ENCODE measurements at places on chromosomes 4 and X.

GRCh38 chrX:45623266-45623665 is 422.6 kb upstream of the DIPK2B start:
- peak; percentile 49 for DNase-seq

DNA sequence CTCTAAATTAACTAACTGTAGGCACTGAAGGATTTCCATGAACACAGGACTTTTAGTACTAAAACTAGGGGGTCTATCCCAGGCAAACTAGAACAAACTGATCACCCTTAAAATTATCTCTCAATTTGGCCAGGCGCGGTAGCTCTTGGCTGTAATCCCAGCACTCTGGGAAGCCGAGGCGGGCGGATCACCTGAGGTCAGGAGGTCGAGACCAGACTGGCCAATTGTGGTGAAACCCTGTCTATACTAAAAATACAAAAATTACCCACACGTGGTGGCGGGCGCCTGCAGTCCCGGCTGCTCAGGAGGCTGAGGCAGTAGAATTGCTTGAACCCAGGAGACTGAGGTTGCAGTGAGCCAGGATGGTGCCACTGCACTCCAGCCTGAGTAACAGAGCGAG is 436.6 kb downstream of the RPA4 start:
- no peak for DNase-seq

DNA sequence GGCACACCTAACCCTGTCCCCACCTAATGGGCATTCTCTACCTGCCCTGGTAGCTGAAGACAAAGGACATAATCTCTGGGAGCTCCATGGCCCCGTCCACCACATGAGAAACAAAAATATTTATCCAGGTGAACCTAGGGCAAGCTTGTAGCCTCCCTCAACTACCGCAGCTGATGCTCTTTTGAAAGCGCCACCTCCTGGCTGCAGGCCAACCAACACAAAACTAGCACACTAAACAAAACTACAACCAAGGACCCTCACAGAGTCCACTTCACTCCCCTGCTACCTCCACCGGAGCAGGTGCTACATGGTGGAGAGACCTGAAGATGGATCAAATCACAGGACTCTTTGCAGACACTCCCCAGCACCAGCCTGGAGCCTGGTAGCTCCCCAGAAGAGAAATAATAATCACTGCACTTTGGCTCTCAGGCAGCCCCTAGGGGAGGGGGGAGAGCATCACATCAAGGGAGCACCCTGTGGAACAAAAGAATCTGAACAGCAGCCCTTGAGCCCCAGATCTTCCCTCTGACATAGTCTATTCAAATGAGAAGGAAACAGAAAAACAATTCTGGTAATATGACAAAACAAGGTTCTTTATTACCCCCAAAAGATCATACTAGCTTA is 111.3 kb upstream of the ATP8A1 start:
- no peak for DNase-seq

GRCh38 chr4:26322346-26322745 is 1.5 kb downstream of the RBPJ start:
- no peak for DNase-seq

DNA sequence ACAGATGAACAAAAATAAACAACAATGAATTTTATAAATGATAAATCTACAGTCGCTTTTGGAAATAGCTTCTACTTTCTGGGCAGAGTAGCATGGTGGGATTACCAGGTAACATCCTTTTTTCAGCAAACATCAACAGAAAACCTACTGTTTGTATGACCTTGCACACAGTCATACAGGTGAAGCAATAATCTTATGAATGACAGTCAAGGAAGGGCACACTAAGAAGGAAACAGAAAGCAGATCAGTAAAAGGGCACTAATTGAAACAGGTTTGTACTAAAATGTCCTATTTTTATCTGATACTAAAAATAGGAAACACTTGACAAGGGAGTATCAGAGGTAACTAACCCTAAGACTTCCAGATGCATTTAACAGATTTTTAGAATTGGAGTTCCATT is 108.9 kb downstream of the DLG3 start:
- no peak for DNase-seq

DNA sequence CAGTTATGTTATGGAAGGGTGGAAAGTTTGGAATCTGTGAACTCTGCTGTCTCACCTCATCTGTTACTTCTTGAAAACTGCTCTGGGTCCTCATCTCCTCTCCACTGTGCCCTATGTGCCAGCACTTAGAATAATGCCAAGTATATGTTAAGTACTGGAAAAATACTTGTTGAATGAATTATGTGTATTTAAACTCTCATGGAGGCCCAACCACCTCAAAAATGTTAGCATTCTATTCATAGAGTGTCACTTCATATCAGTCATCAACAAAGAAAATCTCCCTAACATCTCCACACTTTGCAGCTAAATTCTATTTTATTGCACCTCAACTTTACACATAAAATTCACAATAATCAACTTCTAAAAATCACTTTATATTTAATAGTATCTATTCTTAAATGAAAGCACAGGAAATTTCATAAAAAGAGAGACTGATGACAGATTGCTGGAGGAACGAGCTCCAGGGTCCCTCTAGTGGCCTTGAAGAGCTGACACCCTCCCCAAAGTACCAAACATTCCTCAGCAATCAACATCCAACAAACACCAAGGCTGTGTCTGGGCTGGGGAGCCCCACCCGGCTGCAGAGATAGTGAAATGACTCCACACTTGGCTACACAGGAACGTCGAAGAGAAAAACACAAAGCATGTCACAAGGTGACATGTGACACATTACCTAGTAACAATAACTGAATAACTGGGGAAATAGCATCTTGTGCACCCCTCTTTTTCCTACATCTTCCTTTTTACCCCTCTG is 45.8 kb downstream of the SLC39A8 start:
- peak; percentile 4 for DNase-seq

DNA sequence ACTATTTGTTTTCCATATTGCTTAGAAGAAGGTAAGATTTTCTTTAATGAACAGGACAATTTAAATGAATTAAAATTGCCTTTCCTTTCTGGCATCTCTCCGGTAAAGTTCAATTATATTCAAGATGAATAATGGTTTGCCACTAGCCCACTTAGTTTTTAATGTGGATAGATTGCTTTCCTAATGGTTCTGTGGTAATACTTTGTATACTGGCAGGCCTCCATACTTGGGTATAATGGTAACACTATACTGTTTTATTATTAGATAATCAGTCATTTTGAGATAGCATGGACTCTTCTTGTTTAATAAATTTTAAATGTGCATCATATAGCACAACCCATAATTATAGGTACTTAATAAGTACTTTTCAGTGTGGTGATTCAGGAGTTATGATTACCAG is 89.5 kb downstream of the ELOVL6 start:
- DNase-seq, result no peak

- DNase-seq, result no peak
Observed at GRCh38 chr4:81850701-81851100, 379.0 kb upstream of the RASGEF1B start.

GRCh38 chr4:67874986-67875385 is 8.8 kb downstream of the TMPRSS11D start:
- no peak for DNase-seq

GRCh38 chrX:101028562-101028961 is 23.3 kb downstream of the TRMT2B start:
- no peak for DNase-seq

DNA sequence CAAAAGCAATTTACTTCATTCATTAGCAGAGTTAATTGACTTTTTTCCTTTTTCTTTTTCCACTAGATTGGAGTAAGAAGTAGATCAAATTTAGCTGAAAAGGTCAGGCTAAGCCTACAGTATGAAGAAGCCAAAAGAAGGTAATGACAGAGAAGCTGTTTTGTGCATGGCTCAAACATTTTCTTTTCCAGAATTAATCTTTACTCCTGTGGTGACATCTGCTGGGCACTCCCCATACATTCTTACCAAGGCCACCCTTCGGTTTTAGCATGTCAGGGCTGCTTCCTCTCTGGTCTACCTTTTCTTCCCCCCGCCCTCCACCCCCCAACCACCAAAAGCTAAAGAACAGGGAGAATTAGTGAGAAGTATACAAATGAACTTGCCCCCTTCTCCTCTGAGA is 70.2 kb downstream of the CLDN22 start:
- DNase-seq, result peak; percentile 5

GRCh38 chr4:93342738-93343137 is 485.8 kb upstream of the ATOH1 start:
- DNase-seq, result no peak

DNA sequence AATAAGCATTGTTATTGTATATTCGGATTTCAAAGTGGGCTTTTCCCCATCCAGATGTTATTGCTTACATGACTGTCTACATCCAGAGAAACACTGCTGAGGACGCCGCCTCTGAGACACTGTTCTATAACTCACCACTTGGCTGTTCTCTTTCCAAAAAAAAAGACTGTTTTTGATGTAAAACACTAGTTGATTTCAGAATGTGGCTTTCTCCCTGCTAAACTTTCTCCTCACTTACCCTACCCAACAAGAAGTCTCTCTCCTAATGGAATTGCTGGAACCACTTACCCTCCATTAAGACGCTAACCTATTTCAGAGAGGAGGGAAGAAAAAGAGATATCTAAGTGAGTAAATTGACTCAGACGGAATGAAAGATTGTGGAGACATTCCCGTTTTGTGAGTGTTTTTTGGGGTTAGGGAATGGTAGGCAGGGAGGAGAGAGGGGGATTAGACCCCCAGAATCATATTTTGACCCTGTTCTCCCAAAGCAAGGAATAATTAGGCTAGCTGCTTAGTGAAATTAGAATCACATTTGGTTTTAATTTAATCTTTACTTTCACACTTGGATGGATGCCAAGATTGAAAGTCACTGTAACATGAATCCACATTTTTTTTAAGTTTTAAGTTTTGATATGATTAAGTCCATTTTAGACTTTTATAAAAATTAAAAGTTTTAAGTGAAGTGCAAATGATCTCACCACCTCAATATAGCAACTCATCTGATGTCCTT is 174.9 kb downstream of the CHIC2 start:
- no peak for DNase-seq

GRCh38 chr4:153314915-153315314 is 29.6 kb upstream of the MND1 start:
- no peak for DNase-seq

DNA sequence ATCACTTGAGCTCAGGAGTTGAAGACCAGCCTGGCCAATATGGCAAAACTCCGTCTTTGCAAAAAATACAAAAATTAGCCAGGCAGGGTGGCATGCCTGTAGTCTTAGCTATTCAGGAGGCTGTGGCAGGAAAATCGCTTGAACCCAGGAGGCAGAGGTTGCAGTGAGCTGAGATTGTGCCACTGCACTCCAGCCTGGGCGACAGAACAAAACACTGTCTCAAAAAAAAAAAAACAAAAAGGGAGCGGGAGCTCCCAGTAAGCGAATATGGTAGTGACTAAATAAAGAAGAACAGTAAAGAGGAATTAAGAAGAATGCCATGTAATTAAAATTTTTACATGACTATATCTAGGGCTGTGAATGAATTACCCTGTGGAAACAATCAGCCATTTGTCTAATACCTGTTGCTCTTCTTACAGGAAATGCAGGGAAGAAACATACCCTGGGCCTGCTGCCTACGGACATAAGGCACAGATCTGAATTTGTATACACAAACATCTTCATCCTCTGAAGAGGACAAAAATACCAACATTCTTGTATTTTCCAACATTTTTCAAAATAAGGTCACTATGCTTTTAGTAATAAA is 11.4 kb downstream of the WDFY3 start:
- no peak for DNase-seq

GRCh38 chrX:70176938-70177533 is at the start of gene DGAT2L6:
Gene DGAT2L6, plus strand, starts transcription at chrX:70177483. Its CDS starts 100 bp downstream, at chrX:70177583.
- peak; percentile 33 for DNase-seq

GRCh38 chr4:158644356-158644755 is 27.3 kb downstream of the C4orf46 start:
- no peak for DNase-seq

GRCh38 chr4:17665346-17665745 is 50.9 kb downstream of the MED28 start:
- no peak for DNase-seq

- no peak for DNase-seq
Observed at GRCh38 chr4:148053298-148054003, 321.6 kb downstream of the ARHGAP10 start.

DNA sequence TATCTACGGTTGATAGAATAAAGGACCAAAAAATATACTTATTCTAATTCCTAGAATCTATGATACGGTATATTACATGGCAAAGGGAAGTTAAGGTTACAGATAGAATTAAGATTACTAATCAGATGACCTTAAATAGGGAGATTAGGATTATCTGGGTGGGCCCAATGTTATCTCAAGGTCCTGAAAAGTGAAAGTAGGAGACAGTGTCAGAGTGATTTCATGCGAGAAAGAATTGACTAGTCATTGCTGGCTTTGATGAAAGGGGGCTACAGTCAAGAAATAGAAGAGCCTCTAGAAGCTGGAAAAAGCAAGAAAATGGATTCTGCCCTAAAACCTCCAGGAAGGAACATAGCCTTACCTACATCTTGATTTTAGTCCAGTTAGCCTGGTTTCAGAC is 176.9 kb upstream of the PPP1R2C start:
- no peak for DNase-seq

GRCh38 chr4:74660866-74661265 is 133.5 kb downstream of the BTC start:
- DNase-seq, result no peak

DNA sequence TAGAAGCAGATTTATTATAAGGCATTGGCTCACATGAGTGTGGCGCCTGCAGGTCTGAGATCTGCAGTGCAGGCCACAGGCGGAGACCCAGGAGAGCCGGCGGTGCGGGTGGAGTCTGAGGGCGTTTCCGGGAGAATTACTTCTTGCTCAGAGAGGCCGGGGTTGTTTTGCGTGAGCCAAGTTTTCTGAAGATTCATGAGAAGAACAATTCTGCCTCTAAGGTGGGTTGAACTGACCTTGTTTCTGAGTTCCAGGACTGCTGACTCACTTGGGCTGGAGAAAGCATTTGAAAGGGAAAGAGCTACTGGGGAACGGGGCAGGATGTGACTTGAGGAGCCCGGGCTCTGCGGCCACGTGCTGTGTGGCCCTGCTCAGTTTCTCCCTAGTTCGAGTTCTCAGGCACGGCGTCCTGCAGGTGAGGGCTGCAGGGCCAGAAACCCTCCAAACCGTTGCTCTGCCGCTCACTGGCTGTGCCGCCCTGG is 36.7 kb upstream of the SORCS2 start:
- DNase-seq, result peak; percentile 37

DNA sequence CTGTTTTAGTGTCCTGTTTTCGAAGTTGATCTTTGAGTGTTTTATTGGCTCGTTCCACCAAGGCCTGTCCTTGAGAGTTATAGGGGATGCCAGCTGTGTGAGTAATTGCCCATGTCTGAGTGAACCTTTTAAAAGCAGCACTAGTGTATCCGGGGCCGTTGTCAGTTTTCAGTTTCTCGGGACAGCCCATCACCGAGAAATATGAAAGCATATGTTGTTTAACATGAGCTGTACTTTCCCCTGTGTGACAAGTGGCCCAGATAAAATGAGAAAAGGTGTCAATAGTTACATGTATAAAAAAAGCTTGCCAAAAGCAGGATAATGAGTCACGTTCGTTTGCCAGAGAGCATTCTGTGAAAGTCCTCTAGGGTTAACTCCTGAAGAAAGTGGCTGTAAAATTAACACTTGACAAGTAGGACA is 48.6 kb upstream of the RASSF6 start:
- peak; percentile 21 for DNase-seq

GRCh38 chr4:51830156-51830720 is 12.7 kb upstream of the DCUN1D4 start:
- no peak for DNase-seq

All from Daoy (cell line).